Brain pericyte (primary cell): ENCODE measurements at places on chromosomes 13 and 19.

GRCh38 chr13:23506071-23506806, 64.0 kb upstream of the TNFRSF19 start:
- no peak for DNase-seq

- DNase-seq = no peak
These were observed 17.5 kb upstream of the PSG9 start for GRCh38 chr19:43286786-43287185.

GRCh38 chr19:43371909-43372308, 18.4 kb downstream of the CD177 start:
- no peak for DNase-seq

DNA sequence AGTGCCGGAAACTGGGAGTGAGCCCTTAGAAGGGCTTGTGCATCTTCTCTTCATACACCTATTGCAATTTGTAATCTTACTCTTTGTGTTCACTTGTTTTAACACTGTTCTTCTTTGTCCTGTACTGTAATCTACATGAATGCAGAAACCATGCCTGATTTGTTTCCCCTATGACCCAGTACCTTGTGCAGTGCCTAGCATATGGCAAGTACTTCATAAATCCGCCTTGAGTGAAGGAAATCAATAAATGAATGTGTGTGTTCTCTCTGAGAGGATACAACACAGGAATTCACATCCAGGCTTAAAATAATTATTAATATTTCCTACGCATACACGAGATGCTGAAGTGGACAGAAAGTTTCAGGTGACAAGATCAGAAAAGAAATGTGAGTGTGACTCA, 172.6 kb downstream of the GPC6 start:
- no peak for DNase-seq

- no peak for DNase-seq
These were observed 189.0 kb upstream of the KLHL1 start for GRCh38 chr13:70297189-70297616.
